ENCODE measurements at places on chromosomes 7 and 10.

GRCh38 chr7:73602721-73603651 lies 21.3 kb downstream of the MLXIPL start:
- no peak for DNase-seq

- DNase-seq, result no peak
Observed at GRCh38 chr10:34193931-34194626, 621.0 kb downstream of the PARD3 start.

DNA sequence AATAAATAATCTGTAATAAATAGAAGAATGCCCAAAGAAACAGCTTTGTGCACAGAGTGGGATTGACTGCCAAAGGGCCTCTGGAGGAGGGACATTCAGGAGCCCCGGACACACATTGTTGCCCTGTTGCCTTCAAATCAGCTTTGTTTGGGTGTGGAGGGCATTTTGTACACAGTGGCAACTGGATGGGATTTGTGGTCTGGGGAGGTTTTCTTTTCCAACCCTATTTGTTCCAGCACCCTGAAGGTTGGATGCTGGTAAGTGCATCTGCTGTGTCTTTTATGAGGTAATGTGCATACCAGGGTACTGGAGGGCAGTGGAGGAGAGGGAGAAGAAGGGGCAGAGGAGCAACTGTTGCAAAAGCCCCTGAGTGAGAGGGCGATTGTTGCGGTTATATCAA lies 6.3 kb downstream of the LRMDA start:
- no peak for DNase-seq

- DNase-seq, result no peak
Observed at GRCh38 chr7:5615190-5616070, 166.0 kb downstream of the RNF216 start.
